ENCODE measurements at places on chromosomes 16 and 17.
A peak's percentile ranks its signal among the peaks of the same experiment; 100 is the strongest.

DNA sequence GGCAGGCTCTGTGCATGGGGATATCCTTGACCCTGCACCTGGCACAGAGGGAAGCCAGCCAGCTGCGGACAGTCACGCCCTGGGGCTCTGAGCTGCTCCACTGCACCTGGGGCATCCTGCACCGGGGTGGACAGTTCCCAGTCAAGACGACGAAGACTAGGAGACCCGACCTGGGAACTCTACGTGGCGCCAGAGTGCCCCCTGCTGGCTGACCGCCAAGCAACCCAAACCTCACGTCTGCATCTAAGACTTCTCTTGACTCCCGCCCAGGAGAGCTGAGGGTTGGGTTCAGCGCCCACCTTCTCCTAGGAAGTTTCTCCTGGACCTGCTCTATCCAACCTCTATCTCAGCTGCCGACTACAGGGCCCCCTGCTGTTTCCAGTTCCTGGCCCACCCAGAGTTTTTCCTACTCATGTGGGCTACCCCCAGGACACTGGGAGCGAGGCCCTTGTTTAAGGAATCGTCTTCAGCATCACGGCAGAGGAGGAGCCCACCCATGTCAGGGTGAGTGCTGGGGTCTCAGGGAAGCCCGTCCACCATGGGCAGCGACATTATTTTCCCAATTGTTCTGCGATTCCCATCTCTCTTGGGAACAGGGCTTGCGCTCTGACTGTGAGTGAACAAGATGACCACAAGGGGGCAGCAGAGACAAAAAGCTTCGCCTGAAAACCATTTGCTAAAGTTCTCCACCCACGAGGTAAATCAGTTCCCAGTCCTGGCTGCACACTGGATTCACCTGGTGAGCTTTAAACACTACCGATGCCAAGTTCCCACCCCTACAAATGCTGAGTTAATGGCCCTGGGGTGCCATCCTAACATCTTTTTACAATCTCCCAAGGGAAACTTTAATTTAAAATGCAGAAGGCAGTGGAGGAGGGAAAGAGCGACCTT is 29.3 kb downstream of the TLE7 start:
- DNase-seq = peak; percentile 67

- no peak for DNase-seq
Measured at GRCh38 chr16:1932050-1933028, 10.7 kb downstream of the MSRB1 start.

DNA sequence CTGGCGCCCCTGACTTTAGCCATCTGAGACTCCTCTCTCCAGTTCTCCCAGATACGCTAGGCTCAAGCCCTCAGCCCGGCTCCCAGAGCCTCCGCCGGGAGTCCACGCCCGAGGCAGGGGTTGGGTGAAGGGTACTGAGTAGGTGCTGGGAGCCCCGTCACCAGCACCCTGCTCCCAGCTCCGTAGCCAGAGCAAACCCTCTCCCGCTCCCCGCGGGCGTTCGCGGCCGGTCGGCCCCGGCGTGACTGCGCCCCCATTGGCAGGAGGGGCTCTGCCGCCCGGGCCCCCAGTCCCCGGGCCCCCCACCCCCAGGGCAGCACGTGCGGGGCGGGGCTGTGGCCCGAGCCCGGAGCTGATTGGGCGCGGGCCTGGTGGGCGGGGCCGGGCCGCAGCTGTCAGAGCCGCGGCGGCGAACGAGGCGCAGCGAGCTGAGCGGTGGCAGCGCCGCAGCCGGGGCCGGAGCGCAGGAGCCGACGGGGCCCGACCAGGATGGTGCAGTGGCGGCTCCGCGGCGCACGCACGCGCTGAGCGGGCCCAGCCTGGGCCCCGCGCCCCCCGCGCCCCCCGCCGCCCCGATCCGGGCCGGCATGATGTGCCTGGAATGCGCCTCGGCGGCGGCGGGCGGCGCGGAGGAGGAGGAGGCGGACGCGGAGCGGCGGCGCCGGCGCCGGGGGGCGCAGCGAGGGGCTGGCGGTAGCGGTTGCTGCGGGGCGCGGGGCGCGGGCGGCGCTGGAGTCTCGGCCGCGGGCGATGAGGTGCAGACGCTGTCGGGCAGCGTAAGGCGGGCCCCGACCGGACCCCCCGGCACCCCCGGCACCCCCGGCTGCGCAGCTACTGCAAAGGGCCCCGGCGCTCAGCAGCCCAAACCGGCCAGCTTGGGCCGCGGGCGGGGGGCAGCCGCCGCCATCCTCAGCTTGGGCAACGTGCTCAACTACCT is at the start of gene SPNS2:
Gene SPNS2, plus strand, starts transcription at position 421 of the 937 bp plus-strand sequence. Its CDS starts 167 bp downstream, at position 588.
- peak; percentile 58 for DNase-seq

GRCh38 chr17:69050999-69051775 is 9.5 kb downstream of the ABCA9 start:
- DNase-seq = no peak

DNA sequence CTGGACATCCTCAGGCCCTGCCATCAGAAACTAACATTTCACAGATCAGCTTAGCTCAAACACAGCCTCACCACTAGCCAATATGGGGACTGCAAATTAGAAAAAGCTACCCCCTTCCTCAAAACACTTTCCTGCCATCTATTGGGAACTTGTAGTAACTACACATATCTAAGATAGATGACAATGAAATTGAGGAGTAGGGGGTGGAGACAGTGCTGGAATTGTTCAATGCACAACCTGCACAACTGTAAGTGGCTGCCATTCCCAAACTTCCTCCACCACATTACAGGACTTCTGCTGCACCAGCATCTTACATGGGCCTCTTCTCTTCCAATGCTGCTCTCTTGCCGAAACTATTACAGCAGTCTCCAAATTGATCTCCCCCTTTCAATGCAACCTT is 21.9 kb downstream of the AIPL1 start:
- peak; percentile 11 for DNase-seq

GRCh38 chr17:65081439-65081838 is 24.9 kb upstream of the GNA13 start:
- DNase-seq = no peak

- peak; percentile 51 for DNase-seq
Measured at GRCh38 chr16:27230562-27231001, 27.3 kb downstream of the KDM8 start.

GRCh38 chr17:81130385-81131361 is 34.6 kb upstream of the PVALEF start:
- no peak for DNase-seq

DNA sequence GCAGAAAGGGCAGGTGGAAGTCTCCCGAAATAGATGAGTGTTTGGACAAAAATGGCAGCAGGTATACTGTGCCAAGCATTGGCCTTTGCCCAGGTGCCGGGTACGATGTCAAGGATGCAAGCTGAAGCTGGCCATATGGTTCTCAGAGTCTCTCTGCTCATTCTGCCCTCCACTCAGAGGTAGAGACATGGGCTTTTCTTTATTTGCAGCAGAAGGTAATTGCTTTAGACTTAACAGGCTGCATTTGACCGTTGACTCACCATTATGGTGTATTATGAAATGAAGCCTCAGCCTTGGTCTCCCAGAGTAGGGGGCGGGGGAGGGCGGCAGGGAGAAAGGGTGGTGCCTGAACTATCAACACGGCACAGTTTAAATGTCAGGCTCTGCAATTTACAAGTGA is 969.1 kb upstream of the EEF2KMT start:
- no peak for DNase-seq
